ENCODE measurements at places on chromosomes 6 and 20. TPM values are rescaled to one million over a fixed set of nuclear protein-coding genes. Genes with fewer than 3 reads are reported as not detected.

PLEKHG1 gene
- 8.9 TPM for total RNA-seq

DNA sequence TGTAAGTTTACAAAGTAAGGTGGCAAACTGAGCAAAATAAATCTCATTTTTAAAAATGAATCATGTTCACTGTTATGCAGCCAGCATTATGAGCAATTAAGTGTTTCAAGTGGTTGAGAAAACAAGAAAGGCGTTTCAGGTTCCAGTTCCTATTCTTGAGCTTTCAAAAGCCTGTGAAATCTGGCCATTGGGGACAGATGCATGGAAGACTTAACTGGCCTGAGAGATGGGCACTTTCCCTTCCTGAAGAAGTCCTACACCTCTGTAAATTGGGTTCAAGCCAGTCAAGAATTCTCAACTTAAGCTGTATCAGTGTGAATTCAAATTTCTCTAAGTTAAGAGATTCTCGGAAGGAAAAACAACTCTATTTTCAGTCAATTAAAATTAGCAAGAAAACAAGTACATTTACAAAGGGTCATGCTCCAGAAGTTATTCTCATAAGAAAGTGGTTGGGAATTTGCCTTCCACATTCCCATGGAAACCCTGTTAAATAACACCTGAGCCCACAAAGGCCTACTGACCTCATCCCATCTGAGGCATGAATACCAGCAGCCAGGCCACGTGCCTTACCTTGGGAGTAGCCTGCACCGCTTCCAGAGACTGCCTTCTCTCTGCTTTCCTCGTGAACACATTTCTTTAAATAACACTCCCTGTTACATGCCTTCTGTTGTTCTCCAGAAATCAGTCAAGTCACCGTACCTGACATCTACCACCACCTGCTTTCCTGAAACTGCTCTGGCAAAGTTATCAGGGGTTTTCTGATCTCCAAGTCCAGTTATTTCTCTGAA is 19.4 kb downstream of the MAP3K5 start:
- H3K4me3 ChIP-seq: no peak overlapping the region
- H3K27me3 ChIP-seq: no peaks in the 10 kb centered on the region
- no peak overlapping the region for H3K27ac ChIP-seq
- H3K4me1 ChIP-seq: peaks cover 6% of the 10 kb centered on the region
- no peaks in the 10 kb centered on the region for H3K36me3 ChIP-seq
- DNase-seq: peak; percentile 20

GRCh38 chr6:42764911-42765648 is 16.8 kb upstream of the BICRAL start:
- no peaks in the 10 kb centered on the region for H3K27me3 ChIP-seq
- H3K27ac ChIP-seq: no peak overlapping the region
- H3K4me3 ChIP-seq: no peak overlapping the region
- peaks cover 9% of the 10 kb centered on the region for H3K4me1 ChIP-seq

- H3K4me3 ChIP-seq: no peak overlapping the region
- no peaks in the 10 kb centered on the region for H3K27me3 ChIP-seq
- H3K4me1 ChIP-seq: no peaks in the 10 kb centered on the region
- DNase-seq: no peak
- H3K27ac ChIP-seq: no peak overlapping the region
- H3K36me3 ChIP-seq: no peaks in the 10 kb centered on the region
These were observed 651.0 kb upstream of the SLC35B3 start for GRCh38 chr6:9086331-9086730.

KIFC1 gene
- 4.2 TPM for total RNA-seq

SGK2 gene
- 0.64 TPM for total RNA-seq

DNA sequence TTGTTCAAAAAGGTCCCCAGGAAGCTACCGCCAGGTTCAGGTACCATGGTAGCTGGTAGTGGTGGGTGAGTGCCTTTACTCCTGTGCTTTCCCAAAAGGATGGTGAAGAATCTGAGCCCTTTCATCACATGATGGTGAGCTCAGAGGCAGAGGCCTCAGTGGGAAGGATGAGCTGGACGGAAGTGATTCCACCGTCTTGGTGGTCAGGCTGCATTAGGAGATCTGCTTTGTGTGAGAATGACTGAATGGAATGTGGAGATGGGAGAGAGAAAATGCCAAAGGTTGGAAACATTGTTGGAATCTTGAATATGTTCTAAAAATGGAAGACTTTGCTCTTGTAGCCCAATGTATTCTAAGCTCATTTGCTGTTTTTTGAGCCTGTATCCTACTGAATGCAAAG is 108.1 kb upstream of the SCP2D1 start:
- peak overlapping the region; percentile 6 for H3K4me3 ChIP-seq
- no peaks in the 10 kb centered on the region for H3K27me3 ChIP-seq
- peak overlapping the region; percentile 88 for H3K27ac ChIP-seq
